ENCODE measurements at places on chromosomes 7 and 10.

GRCh38 chr7:8035647-8036518 is 67.3 kb downstream of the GLCCI1 start:
- no peak for DNase-seq

DNA sequence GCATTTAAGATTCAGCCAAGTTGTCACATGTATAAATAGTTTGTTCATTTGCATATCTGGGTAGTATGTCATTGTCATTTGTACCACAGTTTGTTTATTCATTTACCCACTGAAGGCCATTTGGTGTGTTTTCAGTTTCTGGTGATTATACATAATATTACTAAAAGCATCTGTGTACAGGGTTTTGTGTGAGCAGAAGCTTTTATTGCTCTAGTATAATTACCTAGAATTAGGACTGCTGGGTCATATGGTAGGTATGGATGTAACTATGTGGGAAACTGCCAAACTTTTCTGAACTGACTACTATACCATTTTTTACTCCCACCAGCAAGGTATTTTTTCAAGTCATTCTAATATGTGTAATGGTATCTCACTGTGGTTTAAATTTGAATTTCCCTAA is 584.0 kb upstream of the GHITM start:
- DNase-seq, result no peak

GRCh38 chr10:130921461-130921860 is 390.1 kb downstream of the TCERG1L start:
- DNase-seq, result no peak

GRCh38 chr7:40758590-40758989 is 623.8 kb downstream of the SUGCT start:
- DNase-seq, result no peak

DNA sequence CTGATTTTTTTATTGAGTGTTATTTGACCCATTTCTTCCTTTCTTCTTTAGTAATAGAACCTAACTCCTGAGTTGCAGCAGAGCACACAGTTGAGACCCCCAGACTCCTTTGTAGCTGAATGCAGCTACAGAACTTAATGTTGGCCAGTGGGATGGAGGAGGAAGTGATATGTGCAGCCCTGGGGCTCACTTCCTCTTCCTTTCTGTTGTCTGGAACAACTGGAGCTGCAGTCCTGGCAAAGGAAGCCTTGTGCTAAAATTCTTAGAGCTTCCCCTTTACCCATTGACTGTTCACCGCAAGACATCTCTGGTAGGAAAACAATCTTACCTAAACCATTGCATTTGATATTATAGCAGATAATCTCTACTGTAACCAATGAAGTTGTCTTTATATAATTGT is 86.6 kb downstream of the ITGB8 start:
- no peak for DNase-seq

- DNase-seq, result no peak
These were observed 42.4 kb downstream of the ZNF487 start for GRCh38 chr10:43479275-43479674.

DNA sequence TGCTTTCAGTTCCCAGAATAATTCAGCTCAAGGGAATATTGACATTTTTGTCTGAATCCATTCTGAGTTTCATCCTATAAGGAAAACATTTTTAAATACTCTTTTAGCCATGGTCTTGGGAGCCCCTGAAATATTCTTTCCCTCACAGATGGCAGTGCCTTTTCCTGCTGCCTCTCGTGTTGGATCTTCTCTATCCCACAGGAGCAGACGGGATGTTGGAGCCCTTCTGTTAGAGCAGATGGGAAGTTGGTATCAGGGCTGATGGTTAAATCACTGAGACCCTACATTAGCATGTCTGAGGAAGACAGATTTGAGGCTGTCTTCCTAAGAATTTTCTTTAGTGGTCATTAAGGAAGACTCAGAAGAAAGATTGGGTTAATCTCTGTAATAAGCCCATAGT is 737.8 kb downstream of the LRMDA start:
- no peak for DNase-seq

- DNase-seq, result no peak
These were observed 325.4 kb upstream of the PHF14 start for GRCh38 chr7:10648289-10648688.

DNA sequence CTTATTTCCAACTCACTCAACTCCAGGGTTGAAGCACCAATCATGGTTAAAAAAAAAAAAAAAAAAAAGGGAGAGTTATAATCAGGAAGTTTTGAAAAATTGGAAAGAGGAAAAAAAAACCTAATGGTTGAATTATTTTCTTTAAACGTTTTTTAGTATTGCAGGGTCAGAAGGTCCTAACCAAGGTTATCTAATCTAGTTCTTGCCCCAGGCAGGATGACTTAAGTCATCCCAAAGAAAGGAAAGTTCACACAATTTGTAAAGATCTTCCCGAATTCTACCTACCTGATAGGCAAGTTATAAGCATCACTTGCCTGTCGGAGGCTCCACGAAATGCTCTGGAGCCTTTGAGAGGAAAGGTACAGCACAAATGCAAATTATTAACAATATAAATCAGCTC is 208.1 kb upstream of the PLXNA4 start:
- DNase-seq, result no peak

GRCh38 chr7:129281163-129281562 is 56.3 kb downstream of the AHCYL2 start:
- DNase-seq, result no peak

DNA sequence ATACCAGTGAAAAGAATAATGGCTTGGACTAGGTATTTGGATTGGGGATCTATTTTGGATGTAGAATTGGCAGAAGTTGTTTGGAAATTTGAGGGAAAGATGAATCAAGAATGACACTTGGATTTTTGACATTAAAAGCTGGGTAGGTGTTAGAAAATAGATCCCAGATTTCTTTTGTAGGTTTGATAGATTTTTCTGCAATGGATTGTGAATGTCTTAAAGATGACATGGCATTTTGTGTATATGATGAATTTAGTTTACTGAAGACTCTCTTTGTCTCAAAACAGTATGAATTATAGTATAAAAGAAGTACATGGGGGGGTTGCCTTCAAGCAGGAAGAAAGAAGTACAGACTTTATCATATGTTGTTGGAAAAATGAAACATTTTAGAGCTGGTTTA is 75.8 kb downstream of the MPLKIP start:
- DNase-seq, result no peak

DNA sequence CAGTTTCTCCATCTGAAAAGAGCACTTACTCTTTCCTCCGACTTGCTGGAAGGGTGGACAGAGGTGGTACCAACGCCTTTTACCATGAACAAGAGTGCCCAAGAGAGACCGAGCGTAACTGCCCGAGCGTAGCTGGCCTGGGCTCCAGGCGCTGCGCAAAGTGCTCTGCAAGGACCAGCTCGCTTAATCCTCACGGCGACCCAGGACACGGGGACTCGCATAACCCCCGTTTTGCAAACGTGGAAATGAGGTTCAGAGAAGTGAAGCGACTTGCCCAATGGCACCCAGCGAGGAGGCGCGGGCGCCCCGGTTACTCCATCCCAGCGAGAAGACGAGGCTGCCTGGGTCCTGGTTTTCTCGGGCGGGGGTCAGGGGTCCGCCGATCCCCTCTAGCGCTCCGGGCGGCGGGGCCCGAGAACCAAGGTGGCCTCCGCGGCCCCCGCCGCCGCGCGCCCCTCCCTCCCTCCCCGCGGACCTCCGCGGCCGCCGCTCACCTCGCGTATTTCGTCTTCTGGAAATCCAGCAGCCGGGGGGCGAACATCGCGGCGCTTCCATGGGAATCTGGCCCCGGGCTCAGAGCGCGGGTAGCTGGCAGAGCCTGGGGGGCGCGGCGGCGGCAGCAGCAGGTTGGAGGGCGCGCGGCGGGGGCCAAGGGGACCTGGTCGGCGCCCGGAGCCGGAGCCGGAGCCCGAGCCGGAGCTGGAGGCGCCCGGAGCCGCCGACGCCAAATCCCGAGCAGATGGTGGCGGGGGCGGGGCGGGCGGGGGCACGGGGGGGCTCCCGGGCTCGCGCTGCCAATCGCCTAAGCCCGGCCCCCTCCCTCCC is at the start of gene MMD2:
MMD2 (minus strand) TSS at position 711 of the 825 bp plus-strand sequence; CDS start at position 541, 170 bp downstream.
- DNase-seq, result no peak

- DNase-seq, result no peak
These were observed 31.3 kb downstream of the PIP4K2A start for GRCh38 chr10:22683140-22683389.

DNA sequence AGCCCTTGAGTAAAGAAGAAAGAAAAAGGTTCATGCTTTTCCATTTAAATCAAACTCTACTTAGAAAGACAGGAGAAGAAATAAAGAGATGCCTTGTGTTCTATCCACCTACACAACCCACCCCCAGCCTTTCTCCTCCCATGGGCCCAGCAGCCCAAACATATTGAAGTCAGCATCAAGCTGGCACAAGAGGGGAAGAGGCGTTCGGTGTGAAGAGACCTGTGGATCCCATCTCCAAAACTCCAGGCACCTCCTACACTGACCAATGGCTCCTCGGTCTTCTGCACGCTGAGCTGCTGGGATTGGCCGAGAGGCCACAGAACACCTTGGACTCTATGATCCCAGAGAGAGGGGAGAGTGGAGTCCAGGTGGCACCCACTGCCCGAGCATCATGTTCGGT is 66.0 kb upstream of the CELF2 start:
- DNase-seq, result no peak

GRCh38 chr10:101452593-101452992 is 98.6 kb downstream of the BTRC start:
- no peak for DNase-seq

DNA sequence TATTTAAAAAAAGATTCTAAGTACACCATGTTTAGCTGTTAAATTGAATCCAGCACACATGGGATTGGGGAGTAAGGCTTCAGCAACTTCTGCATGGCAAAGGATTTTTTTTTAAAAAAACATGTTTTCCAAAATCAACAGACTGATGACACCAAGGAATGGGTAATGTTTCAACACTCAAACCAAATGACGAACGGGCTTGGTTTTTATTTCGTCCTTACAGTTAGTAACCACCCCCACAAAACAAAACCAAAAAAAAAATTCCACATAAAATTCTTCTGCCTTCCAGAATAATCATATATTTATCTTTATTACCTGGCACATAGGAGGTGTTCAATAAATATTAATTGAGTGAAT is 45.7 kb downstream of the ICA1 start:
- DNase-seq, result no peak

- DNase-seq, result no peak
These were observed 236.4 kb upstream of the SP4 start for GRCh38 chr7:21191321-21192073.

DNA sequence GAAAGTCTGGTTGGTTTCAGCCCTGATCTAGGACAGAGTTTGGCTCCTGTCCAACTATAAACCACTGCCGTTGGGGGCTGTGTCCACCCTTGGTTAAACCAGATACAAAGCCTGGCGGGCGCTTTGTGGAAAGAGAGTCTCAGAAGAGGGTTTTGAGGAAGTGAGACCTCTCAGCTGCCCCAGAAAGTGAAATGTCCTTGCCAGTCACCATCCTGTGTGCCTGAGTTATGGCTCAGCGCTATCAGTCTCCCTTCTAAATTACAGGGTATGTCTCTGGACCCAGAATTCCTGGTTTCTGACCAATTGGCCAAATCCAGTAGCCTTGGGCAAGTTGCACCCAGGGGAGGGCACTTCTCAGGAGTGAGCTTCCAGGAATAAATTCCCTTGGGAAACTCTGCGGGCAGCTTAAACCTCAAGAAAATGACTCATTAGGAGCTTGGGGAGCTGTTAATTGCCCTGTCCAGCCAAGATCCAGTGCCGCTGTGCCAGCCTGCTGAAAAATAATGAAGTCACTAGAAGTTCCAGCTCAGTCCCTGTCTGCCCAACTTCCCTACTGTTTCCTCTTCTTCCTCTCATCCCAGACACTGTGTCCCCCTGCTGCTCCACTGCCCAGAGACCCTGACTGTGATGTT is 66.7 kb upstream of the PDZD8 start:
- no peak for DNase-seq

DNA sequence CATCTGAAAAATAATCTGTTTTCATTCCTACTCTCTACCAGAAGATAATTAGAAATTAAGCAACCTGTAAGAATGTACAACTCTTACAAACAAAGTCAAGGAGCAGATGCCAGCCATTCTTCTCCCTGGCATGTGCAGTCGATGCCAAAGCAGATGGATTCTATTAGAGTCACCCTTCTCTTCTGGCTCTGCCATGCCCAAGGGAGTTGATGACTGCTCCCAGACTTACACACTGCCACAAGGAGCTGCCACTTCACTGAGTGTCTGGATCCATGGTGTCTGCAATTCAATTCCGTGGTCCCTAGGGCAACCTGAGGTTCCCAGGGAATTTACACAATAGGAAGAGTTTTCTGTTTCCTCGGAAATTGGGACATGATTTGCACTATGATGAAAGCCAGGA is 89.1 kb upstream of the IFRD1 start:
- no peak for DNase-seq

GRCh38 chr7:103148131-103148993 is 537 bp downstream of the NAPEPLD start:
- no peak for DNase-seq

GRCh38 chr10:12606461-12606860 is 257.1 kb downstream of the CAMK1D start:
- DNase-seq, result no peak

- no peak for DNase-seq
These were observed 83.6 kb downstream of the RNF216 start for GRCh38 chr7:5697754-5698424.

GRCh38 chr7:106071356-106071998 is 40.6 kb downstream of the SYPL1 start:
- DNase-seq, result no peak

DNA sequence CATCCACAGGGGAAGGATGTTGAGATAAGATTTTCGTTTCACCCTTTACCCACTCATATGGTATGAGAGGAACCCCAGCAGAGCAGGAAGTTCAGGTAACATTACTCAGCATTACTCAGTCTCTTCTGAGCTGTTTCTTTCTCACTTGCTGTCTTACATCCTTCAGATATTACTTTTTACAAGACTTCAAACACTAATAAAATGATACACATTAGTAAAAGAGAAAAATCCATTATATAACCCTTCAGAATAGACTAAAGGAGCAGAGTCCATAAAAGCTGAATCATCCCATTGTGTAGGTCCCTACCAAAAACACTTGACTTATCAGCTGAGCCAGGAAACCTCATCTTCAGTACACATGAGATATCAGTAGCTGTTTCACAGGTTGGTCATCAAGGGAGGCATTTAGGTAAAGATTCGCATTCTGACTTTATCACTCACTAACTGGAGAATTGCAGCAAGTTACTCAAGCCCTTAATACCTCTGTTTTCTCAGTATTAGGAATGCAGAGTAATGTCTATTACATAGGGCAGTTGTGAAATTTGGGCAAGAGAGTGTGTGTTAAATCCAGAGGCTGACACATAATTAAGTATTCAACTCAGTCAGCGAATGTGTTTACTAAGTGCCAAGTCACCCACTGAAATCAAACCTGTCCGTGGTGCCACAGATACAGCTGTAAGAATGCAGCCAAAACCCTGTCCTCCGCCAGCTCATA is 44.7 kb downstream of the KLF6 start:
- DNase-seq, result no peak

GRCh38 chr7:144830811-144831210 is 5.0 kb downstream of the TPK1 start:
- DNase-seq, result no peak

- DNase-seq, result no peak
These were observed 79.1 kb upstream of the RET start for GRCh38 chr10:42997849-42998165.
